Foreskin keratinocyte (primary cell): ENCODE measurements at places on chromosomes 4 and X. TPM values are rescaled to one million over a fixed set of nuclear protein-coding genes. Genes with fewer than 3 reads are reported as not detected.
A peak's percentile ranks its signal among the peaks of the same experiment; 100 is the strongest.

GRCh38 chrX:43813898-43814297 is 68.4 kb downstream of the MAOB start:
- no peak for DNase-seq

Gene XAGE2
- polyA plus RNA-seq: not detected in 2 replicates

- DNase-seq: no peak
These were observed 105.5 kb upstream of the PSAPL1 start for GRCh38 chr4:7540206-7540605.

GRCh38 chrX:55754861-55755294 is 37.3 kb downstream of the RRAGB start:
- DNase-seq: no peak

GRCh38 chrX:46408553-46409407 is 136.4 kb downstream of the ZNF674 start:
- no peak for DNase-seq

DNA sequence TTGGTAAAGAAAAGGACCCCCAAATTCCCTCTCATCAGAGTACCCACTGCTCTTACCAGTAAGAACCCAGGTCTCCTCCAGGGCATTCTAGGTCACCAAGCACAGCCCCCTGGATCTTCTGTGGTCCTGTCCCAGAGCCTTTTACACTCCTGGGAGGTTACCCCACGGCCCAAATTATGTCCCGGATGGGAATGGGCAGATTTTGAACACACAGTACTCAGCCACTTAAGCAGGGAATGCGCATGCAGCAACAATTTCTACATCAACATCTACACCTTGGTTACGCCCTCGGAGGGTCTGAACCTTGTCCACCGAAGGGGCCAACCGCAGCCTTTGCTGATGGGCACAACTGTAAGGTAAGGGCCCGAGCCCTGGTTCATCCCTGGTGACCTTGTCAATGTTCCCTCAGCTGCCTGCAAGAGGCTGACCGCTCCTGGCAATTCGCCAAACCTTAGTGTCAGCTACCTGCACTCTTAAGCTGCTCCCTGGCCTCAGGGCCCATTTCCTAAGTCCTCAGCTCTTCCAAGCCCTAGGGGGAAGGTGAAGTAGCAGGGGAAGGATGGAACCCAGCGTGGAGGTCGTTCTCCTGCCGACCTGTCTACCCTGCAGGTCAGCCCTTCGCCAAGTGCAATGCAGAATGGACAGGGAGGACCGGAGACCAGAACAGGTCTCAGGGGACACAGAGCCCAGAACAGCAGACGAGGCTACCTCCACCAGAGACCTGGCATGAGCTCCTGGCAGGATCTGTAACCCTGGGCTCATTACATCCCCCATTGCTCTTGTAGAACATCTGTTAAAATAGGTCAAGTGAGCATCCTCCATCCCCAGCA is 5.9 kb downstream of the TIMP1 start:
- DNase-seq: no peak

Gene TAF7L
- polyA plus RNA-seq: 0.06 TPM in 1 of 2 replicates, not detected in the other

DNA sequence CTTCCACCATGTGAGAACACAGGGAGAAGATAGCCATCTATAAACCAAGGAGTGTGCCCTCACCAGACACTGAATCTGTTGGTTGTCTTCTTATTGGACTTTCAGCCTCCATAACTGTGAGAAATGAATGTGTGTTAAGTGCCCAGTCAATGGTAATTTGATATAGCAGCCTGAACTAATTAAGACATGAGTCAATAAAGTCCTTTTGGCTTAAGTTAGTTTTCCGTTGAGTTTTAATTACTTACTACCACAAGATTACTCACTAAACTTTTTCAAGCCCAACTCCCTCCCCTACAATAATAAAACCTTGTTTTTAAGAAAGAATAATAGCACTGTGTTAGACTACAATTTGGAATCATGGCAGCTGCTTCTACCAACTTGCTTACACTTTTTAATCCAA is 324.2 kb downstream of the PCDH19 start:
- no peak for DNase-seq

- DNase-seq: no peak
These were observed 270.2 kb downstream of the TLL1 start for GRCh38 chr4:166143227-166143626.

Gene FRMD7
- not detected in 2 replicates for polyA plus RNA-seq

- peak; percentile 32 for DNase-seq
These were observed 671 bp downstream of the SLC7A11 start for GRCh38 chr4:138241281-138242075.
